NCI-H1092 (cell line): ENCODE measurements at places on chromosomes 1 and 21.

DNA sequence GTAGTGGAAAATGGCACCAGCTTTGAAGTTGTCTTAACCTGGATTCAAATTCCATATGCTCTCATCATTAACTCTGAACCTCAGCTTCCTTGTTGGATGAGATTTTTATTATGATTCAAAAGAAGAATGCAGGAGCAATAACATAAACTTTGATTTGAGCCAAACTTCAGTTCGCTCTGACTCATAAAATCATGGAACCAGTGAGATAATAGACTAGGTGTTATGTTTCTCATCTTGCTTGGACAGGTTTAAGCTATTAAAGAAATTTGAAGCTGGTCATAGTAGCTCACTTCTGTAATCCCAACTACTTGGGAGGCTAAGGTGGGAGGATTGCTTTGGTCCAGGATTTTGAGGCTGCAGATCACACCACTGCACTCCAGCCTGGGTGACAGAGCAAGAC is 172.8 kb downstream of the CLEC20A start:
- no peak for DNase-seq

GRCh38 chr1:147833231-147833860 is 69.2 kb upstream of the GJA8 start:
- no peak for DNase-seq

DNA sequence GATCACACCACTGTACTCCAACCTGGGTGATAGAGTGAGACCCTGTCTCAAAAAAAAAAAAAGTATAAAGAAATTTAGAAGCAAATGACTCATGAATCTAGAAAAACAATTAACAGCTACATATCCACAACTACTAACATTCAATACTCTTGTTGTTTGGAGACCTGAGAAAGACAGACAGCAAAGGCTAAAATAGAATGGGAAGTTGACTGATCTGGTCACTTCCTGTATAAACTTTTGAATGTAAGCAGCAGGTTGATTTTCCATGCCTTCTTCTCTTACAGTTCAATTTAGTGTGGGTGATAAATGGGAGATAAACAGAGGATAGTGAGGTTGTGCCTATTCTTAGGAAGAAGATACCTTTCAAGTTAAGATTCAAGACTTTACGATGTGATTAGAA is 85.2 kb downstream of the TGFB2 start:
- DNase-seq: no peak

- DNase-seq: no peak
Measured at GRCh38 chr1:157077394-157077793, 22.2 kb downstream of the ETV3L start.

- DNase-seq: no peak
Measured at GRCh38 chr1:108703939-108704338, 8.8 kb upstream of the FNDC7 start.
